ENCODE measurements at places on chromosomes 3 and 15.
A peak's percentile ranks its signal among the peaks of the same experiment; 100 is the strongest.

- DNase-seq, result no peak
Measured at GRCh38 chr3:171876680-171877147, 33.6 kb downstream of the TMEM212 start.

DNA sequence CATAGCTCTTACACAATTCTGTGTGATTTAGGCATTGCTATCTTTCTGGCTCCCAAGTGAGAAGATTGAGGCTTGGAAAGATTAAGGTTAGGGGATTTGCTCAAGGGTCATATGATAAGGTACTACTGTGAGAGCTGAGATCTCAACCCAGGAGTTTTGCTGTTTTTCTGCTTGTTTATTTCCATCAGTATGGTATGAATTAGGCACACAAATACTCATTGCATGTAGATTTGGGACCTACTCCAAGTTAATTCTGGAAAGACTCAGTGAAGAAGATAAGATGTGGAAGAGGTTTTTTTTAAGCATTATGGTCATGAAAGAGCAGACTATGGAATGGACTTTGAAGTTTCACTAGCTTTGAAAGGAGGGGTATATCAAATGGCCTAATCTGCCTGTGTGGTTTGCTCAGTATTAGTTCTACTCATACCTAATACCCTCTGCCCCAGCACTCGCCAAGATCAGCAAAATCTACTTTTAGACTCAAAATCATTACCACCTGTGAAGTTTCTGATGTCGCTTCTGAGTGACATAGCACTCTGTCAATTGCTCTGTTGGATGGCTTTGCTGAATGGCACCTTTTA is 12.5 kb downstream of the MBNL1 start:
- no peak for DNase-seq

GRCh38 chr15:48510976-48511375 is 134.5 kb downstream of the FBN1 start:
- DNase-seq, result no peak

DNA sequence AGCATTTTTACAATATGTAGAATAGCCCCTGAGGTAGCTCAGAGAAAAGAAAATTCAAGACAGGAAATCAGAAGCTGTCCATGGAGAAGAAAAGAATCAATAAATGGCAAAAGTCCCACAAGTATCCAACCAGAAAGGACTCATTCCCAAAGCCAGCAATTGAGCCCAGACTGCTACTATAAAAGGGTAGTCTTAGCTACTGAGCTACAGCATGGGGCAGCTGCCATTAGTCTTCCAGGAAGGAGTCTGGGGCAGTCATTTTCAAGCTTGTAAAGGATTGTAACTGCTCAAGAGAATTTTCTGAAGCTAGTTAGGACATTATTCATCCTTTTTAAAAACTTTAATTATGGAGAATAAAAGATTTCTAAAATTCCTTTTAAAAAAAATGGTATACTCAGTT is 10.5 kb downstream of the LEKR1 start:
- no peak for DNase-seq

DNA sequence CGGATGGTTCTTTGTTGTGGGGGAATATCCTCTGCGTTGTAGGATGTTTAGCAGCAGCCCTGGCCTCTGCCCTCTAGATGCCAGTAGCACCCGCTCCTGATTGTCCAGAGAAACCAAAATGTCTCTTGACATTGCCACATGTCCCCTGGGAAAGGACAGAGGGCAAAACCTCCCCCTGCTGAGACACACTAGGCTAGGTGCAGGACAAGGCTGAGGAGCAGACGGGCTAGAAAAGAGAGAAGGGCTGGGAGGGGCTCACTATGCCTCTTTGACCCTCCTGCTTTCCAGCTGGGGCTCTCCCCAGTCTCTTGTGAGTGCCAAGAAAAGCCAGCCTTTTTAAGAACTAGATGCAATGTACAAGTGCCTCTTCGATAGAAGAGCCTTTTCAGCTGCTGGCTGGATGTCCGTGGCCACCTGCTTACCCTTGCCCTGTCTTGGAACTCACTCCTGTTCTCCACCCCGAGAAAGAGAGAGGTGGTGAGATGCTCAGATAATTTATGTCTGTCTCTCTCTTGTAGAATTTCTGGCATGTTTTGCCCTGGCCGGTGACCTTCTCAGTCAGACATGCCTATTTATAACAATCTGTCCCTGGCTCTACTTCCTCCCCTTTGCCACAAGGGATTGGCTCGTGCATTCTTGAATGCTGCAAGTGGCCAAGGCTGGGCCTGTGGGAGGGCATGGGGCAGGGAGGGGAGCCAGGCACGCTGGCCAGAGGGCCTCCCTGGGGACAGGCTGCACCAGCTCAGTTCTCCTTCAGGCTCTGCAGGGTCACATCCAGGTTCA is 142.6 kb downstream of the RPLP1 start:
- DNase-seq, result no peak

- no peak for DNase-seq
Measured at GRCh38 chr3:7779331-7779730, 722.3 kb upstream of the LMCD1 start.

DNA sequence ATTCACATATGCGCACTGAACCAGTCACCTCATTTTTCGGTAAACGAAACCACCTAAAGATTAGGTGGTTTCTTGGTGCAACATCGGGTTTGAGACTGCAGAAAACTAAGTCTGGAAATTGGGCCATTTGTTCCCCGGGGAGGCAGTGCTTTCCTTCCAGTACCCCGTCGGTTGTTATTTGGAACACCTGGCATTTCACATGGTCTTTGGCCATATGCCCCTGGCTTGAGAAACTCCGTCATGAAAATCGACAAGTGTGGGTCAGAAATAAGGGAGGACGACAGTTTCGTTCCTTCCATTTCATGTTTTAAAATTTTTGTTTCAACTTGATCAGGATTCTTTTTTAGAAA is 544 bp upstream of the GATM start:
- no peak for DNase-seq

DNA sequence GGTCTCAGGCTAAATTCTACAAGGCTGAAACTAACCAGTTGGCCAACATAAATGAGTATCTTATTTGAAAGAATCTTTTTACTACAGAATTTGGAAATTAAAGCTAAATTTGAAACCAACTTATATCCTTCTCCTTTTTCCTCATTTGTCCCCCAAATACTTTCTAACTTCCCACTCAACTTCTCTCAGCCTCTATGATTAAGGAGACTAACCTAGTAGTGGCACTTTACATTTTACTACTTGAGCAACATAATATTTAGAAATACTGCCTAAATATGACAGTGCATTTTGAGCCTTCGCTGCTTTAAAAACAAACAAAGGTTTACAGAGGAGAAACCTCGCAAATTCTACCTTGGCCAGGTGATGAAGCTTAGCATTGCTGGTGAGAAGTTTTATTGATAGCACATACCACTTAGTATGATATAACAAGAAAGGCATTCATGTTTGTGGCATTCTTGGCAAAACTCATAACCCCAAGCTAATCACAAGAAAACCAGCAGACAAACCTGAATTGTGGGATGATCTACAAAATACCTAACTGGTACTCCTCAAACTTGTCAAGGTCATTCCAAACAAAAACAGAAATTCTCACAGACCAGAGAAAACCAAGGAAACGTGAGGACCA is 432.1 kb upstream of the CFAP20DC start:
- no peak for DNase-seq

DNA sequence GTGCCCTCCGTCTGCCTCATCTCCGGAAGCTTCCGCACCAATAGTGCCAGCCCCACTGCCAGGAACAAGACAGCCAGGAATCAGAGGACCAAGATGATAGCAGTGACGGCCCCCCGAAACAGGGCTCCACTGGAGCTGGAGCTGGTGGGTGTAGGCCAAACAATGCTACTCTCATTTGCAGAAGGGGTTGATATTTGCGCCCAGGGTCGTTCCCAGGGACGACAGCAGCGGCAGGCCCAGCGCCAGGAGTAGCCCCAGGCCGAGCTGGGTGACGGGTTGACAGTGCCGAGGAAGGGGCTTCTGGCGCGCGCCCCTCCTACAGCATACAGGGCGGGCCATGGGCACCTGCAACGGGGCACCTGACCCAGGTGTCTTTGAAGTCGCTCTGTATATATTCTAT is 301.4 kb downstream of the CNTN6 start:
- no peak for DNase-seq

DNA sequence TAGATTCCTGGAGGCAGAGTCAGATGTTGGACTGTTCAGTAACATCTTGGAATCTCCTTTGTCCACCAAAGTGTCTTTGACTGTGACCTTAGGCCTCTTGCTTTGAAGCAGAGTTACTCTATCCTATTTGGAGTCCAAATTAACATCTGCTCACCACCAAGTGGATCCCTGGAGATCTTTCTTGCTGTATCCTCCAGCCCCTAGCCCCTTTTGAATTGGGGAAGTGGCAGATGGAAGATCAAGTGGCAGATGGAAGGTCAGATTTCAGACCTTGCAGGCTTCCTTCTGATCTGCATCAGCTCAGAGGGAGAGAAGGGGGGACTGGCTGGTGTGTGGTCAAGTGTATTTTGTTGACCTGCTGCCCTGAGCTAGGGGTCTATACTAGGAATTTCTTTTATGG is 125.0 kb upstream of the ROPN1 start:
- DNase-seq, result no peak

- no peak for DNase-seq
Measured at GRCh38 chr15:71495398-71495780, 315.0 kb upstream of the NR2E3 start.

- DNase-seq, result no peak
Measured at GRCh38 chr3:177484206-177484605, 286.9 kb upstream of the TBL1XR1 start.

- peak; percentile 52 for DNase-seq
Measured at GRCh38 chr3:156674911-156675829, 780 bp downstream of the TIPARP start.

DNA sequence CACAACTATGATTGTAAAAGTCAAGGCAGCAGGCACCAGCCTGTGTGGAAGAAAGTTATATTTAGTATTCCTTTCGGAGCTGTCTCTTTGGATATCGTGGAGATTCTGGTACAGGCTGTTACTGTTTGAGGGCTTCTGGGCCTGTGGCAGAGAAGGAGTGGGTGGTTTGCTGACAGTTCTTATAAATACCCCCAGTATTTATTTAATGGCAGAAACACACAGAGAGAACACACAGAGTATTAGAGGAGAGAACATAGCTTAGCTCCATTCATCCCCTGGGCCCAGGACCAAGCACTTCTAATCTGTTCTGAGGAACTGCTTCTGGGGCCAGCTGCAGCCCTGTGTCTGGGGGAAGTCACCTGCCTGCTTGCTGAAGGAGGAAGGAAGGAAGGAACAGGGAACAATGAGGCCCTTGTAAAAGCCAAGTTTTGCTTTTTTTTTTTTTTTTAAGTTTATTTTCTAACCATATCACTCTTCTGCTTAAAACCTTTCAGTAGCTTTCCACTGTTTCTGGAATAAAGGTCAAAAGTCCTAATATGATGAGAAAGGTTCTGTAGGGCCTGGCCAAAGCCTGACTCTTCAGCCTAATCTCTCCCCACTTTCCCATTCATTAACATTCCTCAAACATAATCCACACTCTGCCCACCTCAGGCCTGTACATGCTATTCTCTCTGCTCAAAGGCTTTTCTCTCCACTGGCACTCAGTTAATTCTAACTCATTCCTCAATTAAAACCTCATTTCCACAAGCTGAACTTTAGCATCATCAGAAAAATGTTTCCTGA is 11.8 kb upstream of the PP2D1 start:
- peak; percentile 29 for DNase-seq

- DNase-seq, result no peak
Measured at GRCh38 chr15:62269504-62269903, 104.4 kb upstream of the C2CD4B start.

DNA sequence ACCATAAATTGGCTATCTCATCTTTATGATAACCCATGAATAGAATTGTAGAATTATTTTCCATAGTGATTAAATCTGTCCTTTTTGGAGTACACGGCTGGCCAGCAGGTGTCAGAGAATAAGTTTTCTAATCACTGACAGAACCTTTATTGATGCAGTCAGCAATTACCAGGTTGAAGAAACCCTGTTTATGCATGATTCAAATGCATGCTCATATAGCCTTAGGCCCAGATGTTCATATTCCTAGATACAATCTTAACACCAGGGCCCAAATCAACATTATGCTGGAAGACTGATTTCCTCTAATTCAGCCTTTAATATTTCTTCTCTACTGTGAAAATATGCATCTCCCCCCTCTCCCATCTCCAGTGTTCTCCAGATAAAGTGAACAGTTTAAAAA is 243.5 kb upstream of the DCBLD2 start:
- DNase-seq, result no peak

GRCh38 chr3:22836131-22836530 is 367.0 kb upstream of the UBE2E2 start:
- DNase-seq, result no peak

- DNase-seq, result no peak
Measured at GRCh38 chr3:54994111-54994513, 66.3 kb upstream of the LRTM1 start.

- no peak for DNase-seq
Measured at GRCh38 chr3:50137531-50137930, 17.6 kb upstream of the SEMA3F start.

DNA sequence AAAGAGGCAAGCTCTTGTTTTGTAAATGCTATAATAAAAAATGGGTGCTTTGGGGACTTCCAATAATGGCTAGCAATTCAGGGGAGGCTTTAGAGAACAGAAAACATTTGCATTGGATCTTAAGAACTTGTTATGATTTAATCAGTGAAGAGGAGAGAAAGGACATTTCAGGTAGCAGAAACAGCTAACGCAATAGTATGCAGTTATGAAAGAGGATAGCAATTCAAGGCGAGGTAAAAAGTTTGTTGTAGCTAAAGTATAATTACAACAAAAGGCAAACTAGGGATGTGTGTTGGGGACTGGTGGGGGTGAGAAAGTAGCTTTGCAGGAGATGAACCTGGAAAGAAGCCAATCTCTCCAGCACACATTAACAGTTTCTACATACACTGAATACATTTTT is 558.7 kb upstream of the SEMA6D start:
- DNase-seq, result no peak

GRCh38 chr3:169072494-169072893 is 591.0 kb downstream of the MECOM start:
- no peak for DNase-seq

- DNase-seq, result no peak
Measured at GRCh38 chr3:119073258-119074001, 38.8 kb upstream of the IGSF11 start.

DNA sequence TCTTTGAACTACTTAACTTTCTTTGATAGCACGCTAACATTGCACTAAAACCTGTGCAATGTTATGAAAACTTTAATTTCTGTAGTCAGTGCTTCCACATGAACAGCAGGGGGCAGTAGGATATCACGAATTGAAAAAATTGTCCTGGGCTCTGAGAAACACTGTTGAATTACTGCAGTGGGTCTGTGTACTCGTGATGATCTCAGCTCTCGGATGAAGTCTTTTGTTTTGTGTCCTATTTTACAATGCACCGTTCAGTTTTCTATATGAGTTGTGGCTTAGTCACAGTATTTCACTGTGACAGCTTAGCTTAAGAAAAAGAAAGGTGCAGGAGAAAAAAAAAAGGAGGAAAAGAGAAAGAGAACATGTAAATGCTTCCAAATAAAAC is 141.3 kb upstream of the CCDC54 start:
- DNase-seq, result peak; percentile 85

GRCh38 chr3:133892541-133893231 is 3.0 kb downstream of the RAB6B start:
- peak; percentile 35 for DNase-seq

- no peak for DNase-seq
Measured at GRCh38 chr3:75237477-75237876, 426.7 kb upstream of the FRG2C start.

- no peak for DNase-seq
Measured at GRCh38 chr3:194870394-194871110, 184.9 kb downstream of the FAM43A start.
